ENCODE measurements at places on chromosomes 5 and 9. TPM values are rescaled to one million over a fixed set of nuclear protein-coding genes. Genes with fewer than 3 reads are reported as not detected.

The PRRX2 gene
- 0.25 TPM for total RNA-seq

The CCNI2 gene
- total RNA-seq: under 0.01 TPM

The CD14 gene
- total RNA-seq: 4.4 TPM

The SPIN1 gene
- 256 TPM for total RNA-seq

The SUSD1 gene
- total RNA-seq: 35.9 TPM

The DHFR gene
- 16.0 TPM for total RNA-seq

The MARCHF3 gene
- total RNA-seq: 19.7 TPM

The SLCO6A1 gene
- 0.25 TPM for total RNA-seq

The CHSY3 gene
- 14.8 TPM for total RNA-seq

The ZNF454 gene
- total RNA-seq: 15.0 TPM

The CEMIP2 gene
- total RNA-seq: 47.0 TPM

The DBH gene
- not detected for total RNA-seq

The PRDM9 gene
- not detected for total RNA-seq

The RANBP3L gene
- 9.6 TPM for total RNA-seq

The TPPP gene
- 12.5 TPM for total RNA-seq

The BHMT2 gene
- 0.25 TPM for total RNA-seq

The RAI14 gene
- 26.1 TPM for total RNA-seq

The SURF6 gene
- total RNA-seq: 14.8 TPM

The LVRN gene
- total RNA-seq: 1.5 TPM

The POU5F2 gene
- total RNA-seq: 2.5 TPM

The PDE8B gene
- total RNA-seq: 8.9 TPM

The SPINK7 gene
- total RNA-seq: not detected

The CCDC69 gene
- total RNA-seq: 0.49 TPM

The NOXA1 gene
- total RNA-seq: 2.0 TPM

The PCDHA5 gene
- 6.6 TPM for total RNA-seq

The DBN1 gene
- 134 TPM for total RNA-seq

The COX7C gene
- 175 TPM for total RNA-seq

The EGFLAM gene
- total RNA-seq: 4.2 TPM

The MLANA gene
- total RNA-seq: not detected

The ARL10 gene
- 63.9 TPM for total RNA-seq

The WWC1 gene
- 60.5 TPM for total RNA-seq

The CDKN2B gene
- 0.25 TPM for total RNA-seq

Measured in temporal lobe (tissue), 4 donors.